ENCODE measurements at places on chromosomes 2 and 18.

DNA sequence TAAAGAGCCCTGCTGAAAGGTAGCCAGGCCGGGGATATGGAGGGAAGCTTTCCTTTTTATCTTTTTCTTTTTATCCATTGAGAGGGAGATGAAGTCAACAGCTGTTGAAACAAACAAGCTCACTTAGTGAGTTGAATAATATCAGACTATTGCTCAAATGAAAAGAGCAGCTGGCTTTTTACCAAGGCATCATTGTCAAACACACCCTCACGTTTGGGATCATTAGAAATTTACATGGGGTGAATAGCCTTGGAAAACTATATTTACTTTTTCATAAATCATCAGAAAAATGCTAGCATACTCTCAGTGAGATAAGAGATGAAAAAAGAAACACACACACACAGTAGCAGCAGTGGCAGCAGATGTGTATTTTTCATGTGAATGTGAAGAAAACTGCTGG is 71.5 kb upstream of the HNMT start:
- no peak for DNase-seq

- DNase-seq = peak; percentile 73
These were observed 185.1 kb upstream of the HAAO start for GRCh38 chr2:42977270-42978174.

DNA sequence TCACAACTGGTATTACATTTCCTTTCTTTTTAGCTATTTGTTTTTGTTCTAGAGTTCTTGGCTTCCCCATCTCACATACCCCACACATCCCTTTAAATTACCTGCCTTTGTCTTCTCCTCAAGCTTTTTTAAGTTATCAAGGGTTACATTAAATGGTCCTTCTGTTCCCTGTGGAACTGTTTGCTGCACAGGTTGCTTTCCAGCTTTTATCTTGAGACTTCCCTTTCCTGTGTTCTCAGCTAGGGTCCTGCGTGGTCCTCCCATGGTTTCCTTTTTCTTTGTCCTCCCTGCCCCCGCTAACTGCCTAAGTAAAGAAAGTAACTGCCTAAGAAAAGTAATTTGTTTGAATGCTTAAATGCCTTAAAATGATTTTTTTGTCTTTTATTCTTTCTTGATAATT is 66.8 kb downstream of the EPB41L5 start:
- no peak for DNase-seq

DNA sequence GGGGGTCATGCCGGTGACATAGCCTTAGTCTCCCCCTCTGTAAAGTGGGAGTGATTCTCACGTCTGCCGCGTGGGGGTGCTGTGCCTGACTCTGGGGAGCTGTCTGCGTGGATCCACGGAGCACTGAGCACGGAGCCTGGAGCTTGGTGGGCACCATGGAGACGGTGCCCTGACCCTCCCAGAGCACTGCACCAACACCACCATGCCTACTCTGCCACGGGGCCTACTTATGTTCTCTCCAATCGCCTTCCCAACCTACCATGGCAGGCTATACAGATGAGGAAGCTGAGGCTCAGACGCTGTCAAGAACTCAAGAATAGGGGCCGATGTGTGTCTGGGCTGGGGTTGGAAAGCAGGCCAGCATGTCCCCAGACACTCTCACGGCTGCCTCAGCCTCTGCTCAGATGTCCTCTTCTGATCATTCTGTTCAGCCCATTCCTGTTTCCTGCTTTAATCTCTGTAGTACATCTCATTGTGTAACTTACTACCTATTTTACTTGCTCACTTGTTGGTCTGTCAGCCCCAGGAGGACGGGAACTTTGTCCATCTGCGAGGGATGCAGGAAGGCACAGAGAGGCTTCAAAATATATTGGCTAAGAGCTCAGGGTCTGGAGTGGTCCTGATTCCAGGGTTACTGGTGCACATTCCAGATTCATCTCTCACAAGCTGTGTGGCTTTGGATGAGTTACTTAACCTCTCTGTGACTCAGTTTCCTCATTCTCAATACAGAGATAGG is 168.1 kb upstream of the HS6ST1 start:
- peak; percentile 35 for DNase-seq

DNA sequence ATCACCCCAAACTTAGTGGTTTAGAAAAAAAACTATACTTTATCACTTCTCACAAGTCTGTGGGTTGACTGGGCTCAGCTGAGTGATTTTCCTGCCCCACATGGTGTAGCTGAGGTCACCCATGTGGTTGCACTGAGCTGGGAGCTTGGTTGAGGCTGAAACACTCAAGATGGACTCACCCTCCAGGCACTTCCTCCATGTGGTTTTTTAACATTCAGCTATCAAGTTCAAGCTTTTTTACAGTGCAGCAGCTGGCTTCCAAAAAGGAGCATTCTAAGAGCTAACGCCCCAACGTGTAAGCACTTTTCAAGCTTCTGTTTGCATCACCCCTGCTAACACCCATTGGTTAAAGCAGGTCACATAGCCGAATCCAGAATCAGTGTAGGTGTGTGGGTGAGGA is 105.9 kb upstream of the CREB1 start:
- DNase-seq = peak; percentile 89

DNA sequence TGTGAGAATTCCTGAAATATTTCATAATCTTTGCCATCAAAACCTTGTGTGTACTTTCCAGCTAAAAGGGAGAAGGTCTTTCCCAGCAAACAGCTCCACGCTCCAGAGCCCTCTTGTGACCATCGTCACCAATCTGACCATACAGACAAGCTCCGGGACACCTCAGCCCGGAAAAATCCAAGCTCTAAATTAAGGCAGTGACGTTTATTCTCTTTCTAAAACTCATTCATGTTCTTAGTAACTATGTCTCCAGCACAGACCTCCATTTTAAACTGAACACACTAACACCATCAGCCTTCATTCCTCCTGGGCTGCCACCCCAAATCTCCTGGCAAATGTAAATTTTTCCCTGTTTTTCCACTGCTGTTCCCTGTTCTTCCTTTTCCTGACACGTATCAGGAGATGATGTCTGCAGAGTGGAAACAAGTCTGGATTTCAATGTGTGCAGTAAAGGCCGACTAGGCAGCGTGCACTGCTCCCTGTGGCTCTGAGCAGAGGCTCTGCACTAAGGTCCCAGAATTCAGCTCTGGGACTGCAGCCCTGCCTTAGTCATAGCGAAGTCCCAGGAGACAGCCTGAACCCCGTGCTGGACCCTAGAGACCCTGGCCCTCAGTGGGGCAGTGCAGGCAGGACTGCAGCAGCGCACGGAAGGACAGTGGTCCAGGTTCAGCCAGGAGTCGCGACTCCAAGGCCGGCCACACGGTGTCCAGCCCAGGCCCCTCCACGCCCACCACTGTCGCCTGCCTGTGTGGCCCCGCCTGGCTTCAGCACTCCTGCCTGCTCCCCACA is 452.5 kb upstream of the SALL3 start:
- DNase-seq = no peak

DNA sequence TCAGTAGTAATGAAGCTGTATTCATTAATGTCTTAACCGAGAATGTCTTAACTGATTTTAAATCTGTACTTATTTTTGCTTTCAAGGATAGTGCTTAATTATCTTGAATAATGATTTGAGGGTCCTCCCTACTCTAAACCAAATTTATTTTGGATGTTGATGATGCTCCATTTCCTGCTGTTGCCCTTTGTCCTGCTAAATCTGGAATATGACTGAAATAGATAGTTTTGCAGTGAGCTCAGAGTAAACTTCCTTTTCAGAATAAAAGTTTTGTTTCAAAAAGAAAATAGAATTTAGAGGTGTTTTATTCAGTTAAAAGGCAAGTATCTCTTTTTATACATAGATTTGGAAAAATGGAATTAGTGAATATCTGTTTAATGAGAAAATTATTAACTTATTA is 8.1 kb downstream of the NBEAL1 start:
- no peak for DNase-seq

- DNase-seq = no peak
These were observed 297.2 kb downstream of the NDUFA10 start for GRCh38 chr2:239727776-239728600.

DNA sequence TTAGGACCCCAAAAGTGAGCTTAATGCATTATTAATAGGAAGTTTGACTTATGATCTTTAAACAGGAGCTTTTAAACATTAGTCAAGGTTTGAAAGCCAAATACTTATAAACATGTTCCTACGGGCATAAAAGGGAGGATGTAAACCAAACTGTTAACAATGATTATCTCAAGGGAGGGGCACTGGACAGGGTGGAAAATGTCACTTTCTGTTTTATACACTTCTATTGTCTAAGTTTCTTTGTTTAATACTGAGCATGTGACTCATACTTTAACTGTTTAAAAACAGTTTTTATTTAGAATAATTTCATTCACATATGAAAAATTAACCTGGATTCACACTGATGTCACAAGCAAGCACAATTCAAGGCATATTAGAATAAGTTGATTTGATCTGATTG is 18.3 kb upstream of the ITGA6 start:
- no peak for DNase-seq

GRCh38 chr2:9311488-9311887 is 104.9 kb downstream of the ASAP2 start:
- no peak for DNase-seq

DNA sequence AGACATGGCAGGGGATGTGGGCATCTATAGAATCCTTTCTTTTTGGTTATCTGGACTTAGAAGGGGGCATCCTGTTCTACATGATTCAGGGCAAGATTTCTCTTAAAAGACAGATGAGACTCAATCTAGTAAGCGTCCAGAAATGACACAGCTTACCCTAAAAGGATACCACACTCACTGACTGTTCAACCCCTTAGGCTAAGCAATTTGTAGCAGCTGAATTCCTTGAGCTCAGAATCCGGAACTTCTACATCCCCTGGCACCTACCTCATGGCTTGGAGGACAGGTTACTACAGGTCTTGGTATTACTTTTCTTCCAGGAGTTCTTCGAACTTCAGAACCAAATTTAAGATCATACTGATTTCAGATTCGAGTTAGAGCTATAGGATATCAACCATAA is 138.4 kb downstream of the LAMA3 start:
- DNase-seq = no peak

- DNase-seq = peak; percentile 11
These were observed 80.9 kb downstream of the GCA start for GRCh38 chr2:162424816-162425215.

DNA sequence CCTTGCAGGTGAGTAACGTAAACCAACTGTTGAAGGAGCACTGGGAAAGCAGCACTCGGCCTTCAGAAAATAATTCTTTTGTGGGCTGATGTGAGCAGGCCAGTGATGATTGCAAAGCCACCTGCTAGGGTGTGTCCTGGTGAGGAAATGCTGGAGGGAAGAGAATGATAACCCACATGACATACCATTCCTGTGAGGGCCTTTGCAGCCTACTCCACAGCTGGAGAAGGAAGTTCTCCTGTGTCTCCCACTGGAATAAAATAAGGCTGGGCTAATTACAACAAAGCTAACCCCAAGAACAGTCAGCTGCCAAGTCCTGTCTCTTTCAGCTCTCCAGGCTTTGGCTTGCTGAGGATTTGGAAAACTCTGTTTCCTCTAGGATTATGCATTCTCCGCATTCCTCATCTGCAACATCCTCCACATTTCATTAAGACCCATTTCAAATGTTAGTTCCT is 16.7 kb upstream of the DSG1 start:
- no peak for DNase-seq

DNA sequence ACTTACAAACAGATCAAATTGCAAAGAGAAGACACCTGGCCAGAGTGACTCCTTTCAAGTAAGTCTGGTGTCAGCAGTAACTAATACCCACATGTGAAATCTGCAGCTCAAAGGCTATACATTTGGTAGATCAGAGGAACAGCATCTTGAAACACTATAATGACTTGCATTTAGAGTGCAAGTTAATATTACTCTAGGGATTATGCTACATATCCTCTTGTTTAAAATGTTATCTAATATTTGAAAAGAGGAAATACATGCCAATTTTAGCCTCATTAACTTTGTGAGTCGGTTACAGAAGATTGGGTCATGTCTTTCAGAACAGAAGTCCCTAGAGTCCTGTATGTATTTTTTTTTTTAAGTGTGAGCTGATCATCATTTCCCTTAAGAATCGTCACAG is 15.2 kb downstream of the LANCL1 start:
- peak; percentile 88 for DNase-seq

GRCh38 chr18:71827301-71827700 is 716.8 kb downstream of the CBLN2 start:
- no peak for DNase-seq

GRCh38 chr2:164891460-164891859 is 49.8 kb upstream of the COBLL1 start:
- DNase-seq = no peak

GRCh38 chr2:73979021-73979420 is 5.7 kb upstream of the TET3 start:
- DNase-seq = no peak

DNA sequence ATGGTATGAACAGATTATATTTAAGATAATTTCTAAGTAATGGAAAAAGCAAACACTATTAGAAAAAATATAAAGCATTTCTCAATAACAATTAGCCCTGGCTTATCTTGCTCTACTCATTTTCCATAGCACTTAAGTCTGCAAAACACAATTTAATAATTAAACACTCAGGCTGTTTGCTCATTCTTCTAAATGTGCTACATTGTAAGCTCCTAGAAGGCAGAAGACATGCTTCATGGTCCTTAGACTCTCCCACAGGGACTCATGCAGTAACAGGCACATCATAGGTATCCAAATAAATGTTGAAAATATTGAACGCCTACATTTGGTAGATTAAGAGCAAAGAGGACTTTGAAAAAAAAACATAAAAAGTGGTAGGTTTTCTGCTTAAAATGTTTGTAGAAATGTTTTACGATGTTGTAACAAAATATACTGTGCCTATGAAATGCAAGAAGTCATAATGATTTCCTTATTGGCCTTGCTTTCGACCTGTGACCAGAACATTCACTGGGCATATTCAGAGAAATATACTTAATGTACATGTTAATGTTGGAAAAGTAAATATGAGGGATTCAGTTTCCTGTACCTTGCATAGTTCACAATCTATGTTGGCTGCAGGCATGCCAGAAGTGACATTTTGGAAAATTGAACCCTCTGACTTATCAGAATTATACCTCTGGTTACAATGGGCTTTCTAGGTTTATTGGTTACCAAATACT is 27.2 kb downstream of the G6PC2 start:
- DNase-seq = no peak

DNA sequence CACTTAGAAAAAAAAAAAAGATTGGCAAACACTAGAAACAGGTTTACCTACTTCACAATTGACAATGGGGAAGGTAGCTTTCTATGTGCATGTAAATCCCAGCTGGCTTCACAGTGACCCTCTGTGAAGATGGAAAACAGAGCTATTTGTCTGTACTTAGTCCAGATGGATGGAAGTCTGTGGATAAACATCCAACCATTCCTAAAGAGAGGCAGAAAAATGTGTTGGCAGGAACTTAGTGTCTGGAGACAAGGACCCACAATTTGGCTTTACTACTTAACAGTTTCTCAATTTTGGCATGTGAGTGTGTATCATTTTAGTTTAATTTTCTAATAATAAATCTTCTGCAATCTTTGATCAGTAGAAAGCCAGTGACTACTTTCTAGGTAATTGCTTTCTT is 154.4 kb downstream of the RAD51AP2 start:
- DNase-seq = no peak

GRCh38 chr18:26479065-26479680 is 69.2 kb downstream of the KCTD1 start:
- DNase-seq = no peak

DNA sequence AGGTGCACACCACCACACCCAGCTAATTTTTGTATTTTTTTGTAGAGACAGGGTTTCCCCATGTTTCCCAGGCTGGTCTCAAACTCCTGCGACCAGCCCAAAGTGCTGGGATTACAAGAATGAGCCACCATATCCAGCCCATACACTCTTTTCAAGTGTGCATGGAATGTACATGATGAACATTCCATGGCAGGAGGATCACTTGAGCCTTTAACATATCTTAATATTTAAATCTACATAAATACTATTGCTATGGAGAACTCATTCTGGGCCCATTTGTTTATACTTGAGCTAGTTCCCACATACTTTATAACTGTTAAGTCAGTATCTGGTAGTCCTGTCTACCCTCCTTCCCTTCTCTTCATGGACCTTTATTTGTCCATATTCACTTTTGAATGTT is 48.4 kb downstream of the RPE start:
- DNase-seq = no peak

Data from NB4 (cell line).